Heart left ventricle (tissue), 16 donors: ENCODE measurements at places on chromosomes 5 and 9. TPM values are rescaled to one million over a fixed set of nuclear protein-coding genes. Genes with fewer than 3 reads are reported as not detected.
A peak's percentile ranks its signal among the peaks of the same experiment; 100 is the strongest.

DNA sequence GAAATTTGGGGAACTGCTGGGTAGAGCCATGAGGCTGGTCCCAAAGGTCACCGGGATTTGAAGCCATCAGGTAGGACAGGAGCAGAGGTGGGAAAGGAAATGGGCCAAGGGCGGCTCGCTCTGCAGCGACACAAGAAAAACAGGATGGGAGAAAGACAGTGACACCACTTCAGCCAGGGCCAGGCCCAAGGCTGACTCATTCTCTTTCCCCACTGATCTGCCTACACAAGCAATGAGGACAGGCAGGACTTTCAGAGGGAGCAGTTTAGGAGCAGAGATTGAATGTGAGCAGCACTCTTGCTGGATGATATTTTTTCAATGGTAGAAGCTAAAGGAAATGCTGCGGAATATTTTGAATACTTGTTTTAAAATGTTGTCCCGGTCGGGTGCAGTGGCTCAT, 3.5 kb downstream of the RUFY1 start:
- DNase-seq, result peak; percentile 43
- peaks cover 3% of the 10 kb centered on the region for H3K36me3 ChIP-seq
- H3K27me3 ChIP-seq, result no peaks in the 10 kb centered on the region
- H3K4me3 ChIP-seq, result no peak overlapping the region
- peaks cover 44% of the 10 kb centered on the region for H3K4me1 ChIP-seq

DNA sequence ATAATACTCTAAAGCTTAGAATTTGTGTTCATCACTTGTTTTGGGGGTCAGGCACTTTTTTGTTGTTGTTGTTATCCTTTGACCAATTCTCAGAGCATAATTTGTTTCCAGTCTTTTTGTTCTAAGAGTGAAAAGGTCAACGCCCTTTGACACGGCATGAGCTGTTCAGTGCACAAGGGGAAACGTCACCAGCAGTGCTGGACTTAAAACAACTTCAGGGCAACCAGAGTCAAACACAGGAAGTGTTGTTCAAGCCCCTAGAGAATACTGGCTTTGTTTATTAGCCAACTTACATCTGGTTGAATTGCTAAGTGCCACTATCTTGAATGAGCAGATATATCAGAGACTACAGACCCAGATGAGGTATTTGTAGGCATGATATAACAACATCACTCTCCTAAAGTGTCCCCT, 368.9 kb downstream of the TMEM161B start:
- H3K4me1 ChIP-seq, result no peaks in the 10 kb centered on the region
- DNase-seq, result peak; percentile 55
- H3K4me3 ChIP-seq, result no peak overlapping the region
- H3K36me3 ChIP-seq, result no peaks in the 10 kb centered on the region
- H3K27ac ChIP-seq, result peak overlapping the region; percentile 5

DNA sequence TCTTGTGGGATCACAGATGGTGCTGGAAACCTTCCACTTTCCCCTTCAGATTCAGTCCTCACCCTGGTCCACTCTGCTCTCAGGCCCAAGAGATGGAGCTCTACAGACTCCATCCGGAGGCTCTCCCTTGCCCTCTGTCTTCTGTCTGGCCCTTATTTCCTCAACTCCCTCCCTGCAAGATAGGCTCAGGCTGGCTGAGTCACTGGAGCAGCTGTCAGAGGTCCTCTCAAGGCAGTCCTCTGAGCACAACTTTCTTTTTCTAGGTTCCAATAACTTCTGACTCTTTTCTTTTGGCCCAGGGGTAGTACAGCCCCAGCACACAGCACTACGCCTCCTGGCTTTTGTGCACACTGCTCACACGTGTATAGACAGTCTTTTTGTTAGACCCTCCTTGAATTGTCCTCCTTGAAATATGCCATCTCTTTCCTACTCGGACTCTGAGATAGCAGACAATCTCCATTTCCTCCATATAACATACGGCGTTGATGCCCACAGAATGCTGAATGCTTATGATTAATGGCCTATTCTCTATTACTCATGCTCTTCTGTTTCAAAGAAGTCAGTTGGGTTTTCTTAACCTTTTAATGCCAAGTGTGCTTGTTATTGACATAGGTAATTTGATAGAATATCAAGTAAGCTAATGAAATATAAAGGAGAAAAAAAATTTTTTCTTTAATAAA, 193.1 kb downstream of the SLC12A2 start:
- DNase-seq, result no peak
- H3K27ac ChIP-seq, result no peak overlapping the region
- no peaks in the 10 kb centered on the region for H3K27me3 ChIP-seq
- H3K4me3 ChIP-seq, result no peak overlapping the region
- H3K4me1 ChIP-seq, result peaks cover 6% of the 10 kb centered on the region
- H3K36me3 ChIP-seq, result no peaks in the 10 kb centered on the region

CD72 gene
- 10.0 TPM for total RNA-seq

NME5 gene
- total RNA-seq, result 3.9 TPM

PCDHGB4 gene
- total RNA-seq, result 4.5 TPM

DNA sequence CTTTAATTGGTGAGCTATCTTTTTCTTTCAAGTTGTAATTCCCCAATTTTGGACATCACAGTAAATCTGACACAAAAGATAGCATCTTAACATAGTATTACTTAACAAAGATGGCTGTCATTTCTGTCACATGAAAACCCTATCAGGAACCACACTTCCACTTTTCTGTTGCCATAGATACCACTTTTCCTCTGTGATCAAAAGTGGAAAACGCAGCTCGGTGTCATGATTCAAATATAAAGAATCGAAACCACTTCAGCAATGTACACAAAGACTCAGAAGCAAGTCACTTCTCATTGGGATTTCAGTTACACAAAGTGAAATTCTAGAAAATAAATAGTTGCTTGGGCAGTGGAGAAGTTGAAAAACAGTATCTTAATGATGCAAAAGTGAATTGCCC, 524.9 kb upstream of the ITGA1 start:
- no peak overlapping the region for H3K27ac ChIP-seq
- no peaks in the 10 kb centered on the region for H3K27me3 ChIP-seq
- H3K4me3 ChIP-seq, result no peak overlapping the region
- no peaks in the 10 kb centered on the region for H3K36me3 ChIP-seq

DNA sequence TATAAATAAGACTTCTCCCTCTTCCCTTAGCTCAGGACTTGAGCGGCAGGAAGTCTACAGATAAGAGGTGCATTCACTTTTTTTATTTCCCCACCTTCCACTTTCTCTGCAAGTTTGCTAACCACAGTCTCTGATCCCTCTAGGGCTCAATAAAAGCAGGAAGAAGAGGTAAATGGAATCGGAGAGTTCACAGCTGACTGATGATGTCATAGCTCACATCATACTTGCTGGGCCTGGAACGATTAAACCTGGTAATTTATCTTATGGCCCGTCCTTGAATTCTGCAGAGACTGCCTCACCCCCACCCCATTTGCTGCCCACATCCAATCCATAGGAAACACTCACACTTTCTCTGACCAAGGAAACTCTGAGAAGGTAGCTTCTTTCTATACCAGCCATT, 62.9 kb downstream of the DRD1 start:
- H3K27me3 ChIP-seq, result no peaks in the 10 kb centered on the region
- H3K4me1 ChIP-seq, result no peaks in the 10 kb centered on the region
- no peak overlapping the region for H3K4me3 ChIP-seq
- no peak for DNase-seq
- no peak overlapping the region for H3K27ac ChIP-seq

DND1 gene
- 0.44 TPM for total RNA-seq

GRCh38 chr5:34978681-34979080, 49.3 kb downstream of the DNAJC21 start:
- no peaks in the 10 kb centered on the region for H3K4me1 ChIP-seq
- no peaks in the 10 kb centered on the region for H3K36me3 ChIP-seq
- no peak overlapping the region for H3K4me3 ChIP-seq
- H3K27ac ChIP-seq, result no peak overlapping the region

AGXT2 gene
- total RNA-seq, result not detected

GRCh38 chr5:10839118-10839517, 78.1 kb upstream of the DAP start:
- H3K27ac ChIP-seq, result no peak overlapping the region
- H3K36me3 ChIP-seq, result no peaks in the 10 kb centered on the region
- H3K4me1 ChIP-seq, result no peaks in the 10 kb centered on the region
- no peak overlapping the region for H3K4me3 ChIP-seq
- DNase-seq, result no peak
- no peaks in the 10 kb centered on the region for H3K27me3 ChIP-seq

DNA sequence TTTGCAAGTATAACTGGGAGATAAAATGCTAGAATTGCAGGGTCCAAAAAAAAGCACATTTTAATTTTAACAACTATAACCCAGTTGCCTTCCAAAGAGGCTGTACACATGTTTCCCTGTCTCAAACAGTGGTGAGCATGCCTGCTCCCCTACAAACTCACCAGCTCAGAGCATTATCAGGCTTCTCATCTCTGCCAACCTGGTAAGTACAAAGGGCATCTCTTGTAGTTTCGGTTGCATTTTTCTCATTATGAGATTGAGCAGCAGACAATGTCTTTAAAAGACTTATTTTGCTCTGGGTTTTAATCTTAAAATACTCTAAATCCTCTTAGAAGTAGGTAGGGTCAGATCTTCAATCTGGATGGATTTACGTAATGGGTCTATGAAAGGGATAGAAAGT, 107.1 kb upstream of the MSX2 start:
- H3K4me3 ChIP-seq, result no peak overlapping the region
- H3K27ac ChIP-seq, result no peak overlapping the region
- no peak for DNase-seq
- no peaks in the 10 kb centered on the region for H3K27me3 ChIP-seq
- H3K4me1 ChIP-seq, result no peaks in the 10 kb centered on the region
- no peaks in the 10 kb centered on the region for H3K36me3 ChIP-seq

DNA sequence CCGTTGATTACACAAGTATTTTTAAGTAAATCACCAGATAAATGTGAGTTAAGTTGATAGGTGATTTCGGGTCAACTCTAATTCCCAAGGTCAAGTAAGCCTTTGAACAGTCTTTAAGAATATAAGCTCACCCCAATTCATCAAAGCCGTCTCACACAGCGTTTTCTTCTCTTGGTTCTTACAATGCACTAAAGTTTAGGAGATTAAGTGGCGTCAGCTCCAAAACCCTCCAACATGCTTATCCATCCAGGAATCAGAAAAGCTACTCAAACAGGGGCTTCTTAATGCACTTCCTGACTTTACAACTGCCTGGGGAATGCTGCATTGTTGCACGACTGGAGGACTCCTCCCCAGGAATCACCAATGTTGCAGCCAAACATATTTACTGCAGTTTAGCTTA, 206.2 kb upstream of the EFNA5 start:
- H3K4me3 ChIP-seq, result no peak overlapping the region
- no peaks in the 10 kb centered on the region for H3K36me3 ChIP-seq
- no peaks in the 10 kb centered on the region for H3K27me3 ChIP-seq
- H3K4me1 ChIP-seq, result no peaks in the 10 kb centered on the region
- no peak overlapping the region for H3K27ac ChIP-seq
- DNase-seq, result no peak

CER1 gene
- not detected for total RNA-seq

ADGRD2 gene
- total RNA-seq, result not detected

- no peak overlapping the region for H3K4me3 ChIP-seq
- no peaks in the 10 kb centered on the region for H3K27me3 ChIP-seq
- H3K4me1 ChIP-seq, result peaks cover 57% of the 10 kb centered on the region
- no peak overlapping the region for H3K27ac ChIP-seq
- DNase-seq, result no peak
These were observed 73.2 kb upstream of the STXBP1 start for GRCh38 chr9:127538849-127539258.

GRCh38 chr9:85536076-85536475, 205.7 kb downstream of the AGTPBP1 start:
- DNase-seq, result no peak
- no peaks in the 10 kb centered on the region for H3K27me3 ChIP-seq
- no peaks in the 10 kb centered on the region for H3K36me3 ChIP-seq
- peak overlapping the region; percentile 47 for H3K27ac ChIP-seq
